ENCODE measurements at places on chromosomes 12 and 14.

DNA sequence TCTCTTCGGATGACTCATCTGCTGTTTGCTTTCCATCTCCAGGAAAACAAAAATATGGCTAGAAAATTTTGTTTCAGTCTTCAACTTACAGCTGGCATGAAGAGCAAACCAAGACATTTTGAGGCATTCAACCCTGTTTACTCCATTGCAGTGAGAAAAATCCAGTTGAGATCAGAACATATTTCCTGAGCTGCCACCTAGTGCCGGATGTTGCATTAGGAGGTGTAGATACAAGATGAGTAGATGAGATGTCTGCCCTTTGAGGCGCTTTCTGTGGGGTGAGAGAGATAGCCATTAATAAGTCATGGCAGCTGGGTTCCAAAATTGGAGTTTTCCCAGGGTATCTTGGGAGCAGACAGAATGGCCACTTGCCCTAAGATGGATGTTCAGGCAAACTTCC lies 171.1 kb downstream of the PRKCH start:
- DNase-seq: no peak
- no peaks in the 10 kb centered on the region for H3K27me3 ChIP-seq
- no peak overlapping the region for H3K27ac ChIP-seq

DNA sequence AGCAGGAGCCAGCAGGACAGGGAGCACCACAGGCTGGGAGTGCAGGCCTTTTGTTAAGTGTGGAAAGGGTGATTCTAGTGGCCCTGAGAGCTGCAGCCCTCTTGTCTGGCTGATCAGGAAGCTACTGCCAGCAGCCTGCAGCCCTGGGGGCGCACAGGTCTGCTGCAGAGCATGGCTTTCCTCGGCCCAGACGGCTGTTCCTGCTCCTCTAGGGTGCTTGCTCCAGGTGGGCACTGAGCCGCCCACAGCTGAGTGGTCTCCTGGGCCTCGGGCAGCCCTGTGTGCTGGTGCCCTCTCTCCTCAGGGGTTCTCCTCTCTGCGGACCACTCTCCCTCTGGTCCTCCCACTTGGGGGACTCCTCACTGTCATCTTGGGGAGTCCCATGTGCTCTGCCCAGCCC lies 18.9 kb downstream of the CCDC88C start:
- H3K4me3 ChIP-seq: no peak overlapping the region
- H3K27me3 ChIP-seq: no peaks in the 10 kb centered on the region
- no peak for DNase-seq
- H3K4me1 ChIP-seq: peaks cover 80% of the 10 kb centered on the region
- H3K36me3 ChIP-seq: no peaks in the 10 kb centered on the region

DNA sequence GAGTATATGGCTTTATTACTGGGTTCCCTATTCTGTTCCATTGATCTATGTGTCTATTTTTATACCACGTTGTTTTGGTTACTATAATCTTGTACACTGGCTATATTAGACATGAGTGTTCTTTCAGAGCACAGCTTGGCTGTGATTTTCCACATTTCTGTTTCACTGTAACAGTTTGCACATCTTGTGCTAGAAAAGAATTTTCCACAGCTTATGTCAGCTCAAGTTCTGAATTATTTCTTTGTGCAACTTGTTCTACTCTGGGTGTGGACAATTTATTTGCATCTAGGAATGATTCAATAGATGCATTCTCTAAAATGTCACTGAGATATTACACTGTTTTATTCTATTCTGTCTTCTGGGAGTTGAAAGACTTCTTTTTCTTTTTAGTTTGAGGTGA lies 28.4 kb upstream of the OR5AU1 start:
- no peak overlapping the region for H3K27ac ChIP-seq
- H3K27me3 ChIP-seq: no peaks in the 10 kb centered on the region
- H3K36me3 ChIP-seq: no peaks in the 10 kb centered on the region
- no peak overlapping the region for H3K4me3 ChIP-seq
- H3K4me1 ChIP-seq: no peaks in the 10 kb centered on the region

DNA sequence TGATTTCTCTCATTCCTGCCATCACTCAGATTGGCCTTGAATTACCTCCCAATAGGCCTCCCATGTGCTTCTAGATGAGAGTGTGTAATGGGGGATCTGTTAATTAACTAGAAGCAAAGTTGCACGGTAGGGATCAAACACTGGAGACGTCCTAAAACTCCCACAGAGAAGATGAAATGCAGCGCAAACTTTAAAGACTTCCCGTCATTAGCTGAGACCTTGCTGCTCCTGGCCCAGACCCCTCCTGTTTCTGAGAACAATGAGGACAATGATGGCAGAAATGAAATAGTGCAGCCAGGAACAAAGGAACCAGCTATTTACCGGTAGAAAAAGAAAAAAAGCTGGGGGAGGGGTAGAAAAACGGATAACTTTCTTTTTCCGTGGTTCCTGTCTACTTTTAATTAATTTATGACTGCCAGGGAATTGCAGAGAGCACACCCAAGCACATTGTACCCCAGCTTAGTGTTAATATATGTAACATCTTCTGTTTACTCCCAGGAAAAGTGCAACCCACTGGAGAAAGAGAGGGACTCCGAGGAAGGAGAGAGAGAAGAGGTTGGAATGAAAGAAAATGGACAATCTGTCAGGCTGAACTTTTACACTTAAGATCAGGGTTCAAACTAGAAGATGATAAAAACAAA lies 280.7 kb upstream of the SOX5 start:
- peak overlapping the region; percentile 10 for H3K27ac ChIP-seq
- no peak for DNase-seq
- no peaks in the 10 kb centered on the region for H3K27me3 ChIP-seq
- no peak overlapping the region for H3K4me3 ChIP-seq

DNA sequence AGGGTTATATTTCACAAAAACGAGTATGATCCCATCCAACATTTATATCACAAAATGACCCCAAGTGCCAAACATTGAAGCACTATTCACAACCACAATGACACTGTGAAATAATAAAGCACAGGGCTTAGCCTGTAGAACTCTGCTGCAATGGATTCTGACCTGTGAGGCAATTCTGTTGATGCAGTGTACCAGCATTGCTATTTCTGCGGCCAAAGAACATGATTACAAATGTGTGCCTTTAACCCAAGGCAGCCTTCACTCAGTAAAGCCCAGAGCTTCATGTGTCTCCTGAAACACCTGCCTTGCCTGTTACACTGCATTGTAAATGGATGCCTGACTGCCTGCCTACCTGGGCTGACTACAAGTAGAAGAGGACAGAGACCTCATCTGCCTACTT lies 158.0 kb downstream of the PPM1H start:
- DNase-seq: no peak
- peaks cover 1% of the 10 kb centered on the region for H3K4me1 ChIP-seq
- no peak overlapping the region for H3K27ac ChIP-seq
- H3K27me3 ChIP-seq: peaks cover 4% of the 10 kb centered on the region
- no peak overlapping the region for H3K4me3 ChIP-seq
- H3K36me3 ChIP-seq: no peaks in the 10 kb centered on the region

DNA sequence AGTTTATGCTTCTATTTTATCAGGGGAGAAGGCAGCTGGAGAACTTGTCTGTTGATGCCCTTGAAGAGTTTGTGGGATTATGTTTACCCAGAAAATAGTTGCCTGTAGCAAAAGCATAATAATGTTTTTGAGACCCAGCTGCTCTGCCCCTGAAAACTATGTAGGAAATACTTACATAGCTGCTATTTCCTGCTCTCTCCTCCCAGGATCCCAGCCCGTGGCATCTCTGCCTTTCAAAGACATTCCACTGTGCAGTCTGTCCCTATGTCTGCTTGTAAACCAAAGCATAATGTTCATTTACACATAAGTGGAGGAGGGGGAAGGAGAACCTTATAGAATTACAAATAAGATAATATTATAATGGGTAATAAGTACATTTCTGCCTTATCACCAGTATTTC lies 198.7 kb downstream of the SYT1 start:
- H3K4me3 ChIP-seq: no peak overlapping the region
- H3K4me1 ChIP-seq: no peaks in the 10 kb centered on the region
- no peak for DNase-seq
- H3K27me3 ChIP-seq: no peaks in the 10 kb centered on the region
- no peaks in the 10 kb centered on the region for H3K36me3 ChIP-seq

DNA sequence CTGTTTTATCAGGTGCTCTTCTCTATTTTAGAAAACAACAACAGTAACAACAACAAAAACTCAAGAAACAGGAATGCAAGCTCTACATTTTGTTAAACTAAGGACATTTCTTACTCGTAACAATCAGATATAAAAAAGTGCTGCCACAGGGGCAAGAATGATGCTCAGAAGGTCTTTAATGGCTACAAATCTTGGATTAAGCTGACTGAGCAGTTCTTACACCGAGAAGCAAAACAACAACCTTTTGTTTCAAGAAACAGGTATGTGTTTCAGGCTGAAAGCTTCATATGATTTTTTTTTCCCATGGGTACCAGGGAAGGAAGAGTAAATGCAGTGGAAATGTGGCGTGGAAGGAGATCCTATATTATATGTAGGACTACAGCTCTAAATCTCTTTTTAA lies 786.8 kb upstream of the FBXO33 start:
- no peak overlapping the region for H3K4me3 ChIP-seq
- no peak overlapping the region for H3K27ac ChIP-seq
- H3K36me3 ChIP-seq: no peaks in the 10 kb centered on the region
- DNase-seq: no peak

DNA sequence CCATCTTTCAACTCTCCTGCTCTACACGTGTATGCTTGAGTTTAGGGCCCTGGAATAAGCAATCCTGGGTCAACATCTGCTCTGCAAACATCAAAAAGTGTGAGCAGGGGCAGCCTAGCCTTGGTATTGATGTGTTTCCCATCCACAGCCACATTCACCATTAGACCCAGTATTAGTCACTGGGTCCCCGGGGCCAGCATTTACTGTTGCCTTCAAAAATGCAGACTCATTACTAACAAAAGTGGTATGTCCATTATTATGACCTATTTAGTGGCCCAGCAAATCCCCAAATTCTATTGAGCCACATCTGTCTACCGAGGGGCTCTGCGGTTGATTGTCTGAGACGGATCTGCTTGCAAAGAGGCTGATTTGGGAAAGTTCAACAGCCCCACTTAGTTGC lies 661.8 kb downstream of the DIO2 start:
- no peak for DNase-seq
- no peaks in the 10 kb centered on the region for H3K27me3 ChIP-seq
- H3K4me1 ChIP-seq: peaks cover 23% of the 10 kb centered on the region
- no peaks in the 10 kb centered on the region for H3K36me3 ChIP-seq

GRCh38 chr12:55036326-55037115 lies 16.7 kb downstream of the NEUROD4 start:
- H3K4me3 ChIP-seq: no peak overlapping the region
- DNase-seq: no peak
- H3K27me3 ChIP-seq: peaks cover 19% of the 10 kb centered on the region
- no peak overlapping the region for H3K27ac ChIP-seq
- no peaks in the 10 kb centered on the region for H3K36me3 ChIP-seq
- H3K4me1 ChIP-seq: no peaks in the 10 kb centered on the region
